ENCODE measurements at places on chromosomes 13 and 19. TPM values are rescaled to one million over a fixed set of nuclear protein-coding genes. Genes with fewer than 3 reads are reported as not detected.
A peak's percentile ranks its signal among the peaks of the same experiment; 100 is the strongest.

DNA sequence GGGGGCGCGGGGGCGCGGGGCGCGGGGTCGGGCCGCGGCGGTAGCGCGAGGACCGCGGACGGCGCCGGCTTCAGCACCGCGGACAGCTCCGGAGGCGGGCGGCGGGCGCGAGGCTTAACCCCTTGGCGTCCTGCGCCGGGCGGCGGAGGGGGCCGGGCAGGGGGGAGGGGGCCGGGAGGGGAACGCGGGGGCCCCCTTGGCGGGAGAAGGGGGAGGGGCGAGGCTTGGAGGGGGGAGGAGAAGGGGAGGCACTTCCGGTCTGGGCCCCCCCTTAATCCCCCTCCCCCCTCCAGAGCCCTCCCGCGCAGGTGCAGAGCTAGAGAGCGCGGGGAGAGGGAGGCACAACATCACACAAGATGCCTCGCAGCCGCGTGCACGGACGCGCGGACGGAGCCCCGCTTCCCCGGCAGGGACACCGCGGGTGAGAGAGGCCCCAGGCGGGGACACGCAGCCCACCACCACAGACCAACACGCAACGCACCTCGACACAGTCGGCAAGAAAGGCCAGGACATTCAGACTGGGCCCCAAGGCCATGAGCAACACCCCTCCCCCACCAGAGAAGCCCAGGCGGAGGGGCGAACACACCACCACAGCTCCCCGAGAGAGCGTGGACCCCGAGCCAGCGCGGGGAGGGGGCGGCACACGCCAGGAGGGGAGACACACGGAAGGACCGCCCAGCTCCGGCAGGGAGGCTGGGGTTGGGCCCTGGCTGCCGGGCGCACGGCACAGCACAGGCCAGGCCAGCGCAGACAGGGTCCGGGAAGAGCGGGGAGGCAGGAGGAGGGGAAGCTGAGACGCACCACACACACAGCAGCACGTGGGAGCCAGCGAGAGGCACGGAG lies 24.1 kb downstream of the SHANK1 start:
- no peaks in the 10 kb centered on the region for H3K36me3 ChIP-seq
- H3K4me1 ChIP-seq = peaks cover 4% of the 10 kb centered on the region
- DNase-seq = no peak
- H3K27ac ChIP-seq = no peak overlapping the region
- no peak overlapping the region for H3K4me3 ChIP-seq

DNA sequence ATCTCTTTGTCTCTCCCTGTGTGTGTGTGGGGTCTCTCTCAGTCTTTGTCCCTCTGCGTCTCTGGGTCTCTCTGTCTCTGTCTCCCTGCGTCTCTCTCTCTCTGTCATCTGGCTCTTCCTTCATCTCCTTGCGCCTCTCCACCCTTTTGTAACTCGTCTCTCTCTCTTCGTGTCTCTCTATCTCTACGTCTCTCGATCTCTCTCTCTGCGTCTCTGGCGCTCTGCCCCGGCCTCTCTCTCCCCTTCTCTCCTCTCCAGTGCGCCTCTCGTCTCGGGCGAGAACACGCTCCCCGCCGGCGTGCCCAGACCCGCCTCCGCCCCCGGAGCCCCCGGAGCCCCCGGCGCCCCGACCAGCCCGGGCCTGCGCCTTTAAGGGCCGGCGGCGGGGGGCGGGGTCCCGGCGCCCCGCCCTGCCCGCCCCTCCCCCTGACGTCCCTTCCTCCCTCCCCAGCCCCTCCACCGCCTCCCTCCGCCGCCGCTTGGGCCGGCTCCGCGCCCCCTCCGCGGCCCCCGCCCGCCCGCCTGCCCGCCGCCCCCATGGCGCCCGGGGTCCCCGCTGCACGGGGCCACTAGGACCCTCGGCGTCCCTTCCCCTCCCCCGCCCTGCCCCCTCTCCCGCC lies at the start of gene MARK4:
Gene MARK4 (plus strand): TSS at position 440 of the 620 bp plus-strand sequence. CDS start 318 bp downstream, outside the sequence.
- no peaks in the 10 kb centered on the region for H3K27me3 ChIP-seq
- peak within 1 kb of the TSS; percentile 93 for H3K4me3 ChIP-seq
- H3K4me1 ChIP-seq = peaks cover 56% of the 10 kb centered on the region
- H3K27ac ChIP-seq = peak within 1 kb of the TSS; percentile 87
- H3K36me3 ChIP-seq = no peaks in the 10 kb centered on the region
- no peak for DNase-seq

The PPP2R1A gene
- total RNA-seq = 214 TPM

DNA sequence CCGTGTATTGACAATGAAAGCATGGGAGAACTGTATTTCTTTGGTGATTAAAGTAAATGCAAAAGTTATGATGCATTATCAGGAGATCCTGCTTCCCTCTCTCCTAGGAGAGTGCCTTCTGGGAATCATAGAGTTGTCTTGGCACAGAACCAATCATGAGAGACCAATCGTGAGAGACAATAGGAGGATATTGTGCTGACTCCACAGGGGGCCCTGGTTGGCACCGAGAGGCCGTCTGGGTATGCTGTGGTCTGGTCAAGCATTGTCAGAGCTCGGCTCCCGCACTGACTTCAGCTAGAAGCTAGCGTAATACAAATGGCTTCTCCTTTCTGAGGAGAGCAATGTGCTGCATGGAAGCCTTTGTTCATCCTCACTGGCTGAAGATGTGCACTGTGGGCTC lies 131.5 kb upstream of the GJB6 start:
- no peak overlapping the region for H3K4me3 ChIP-seq
- no peaks in the 10 kb centered on the region for H3K36me3 ChIP-seq

The RAB3A gene
- total RNA-seq = 1.9 TPM

DNA sequence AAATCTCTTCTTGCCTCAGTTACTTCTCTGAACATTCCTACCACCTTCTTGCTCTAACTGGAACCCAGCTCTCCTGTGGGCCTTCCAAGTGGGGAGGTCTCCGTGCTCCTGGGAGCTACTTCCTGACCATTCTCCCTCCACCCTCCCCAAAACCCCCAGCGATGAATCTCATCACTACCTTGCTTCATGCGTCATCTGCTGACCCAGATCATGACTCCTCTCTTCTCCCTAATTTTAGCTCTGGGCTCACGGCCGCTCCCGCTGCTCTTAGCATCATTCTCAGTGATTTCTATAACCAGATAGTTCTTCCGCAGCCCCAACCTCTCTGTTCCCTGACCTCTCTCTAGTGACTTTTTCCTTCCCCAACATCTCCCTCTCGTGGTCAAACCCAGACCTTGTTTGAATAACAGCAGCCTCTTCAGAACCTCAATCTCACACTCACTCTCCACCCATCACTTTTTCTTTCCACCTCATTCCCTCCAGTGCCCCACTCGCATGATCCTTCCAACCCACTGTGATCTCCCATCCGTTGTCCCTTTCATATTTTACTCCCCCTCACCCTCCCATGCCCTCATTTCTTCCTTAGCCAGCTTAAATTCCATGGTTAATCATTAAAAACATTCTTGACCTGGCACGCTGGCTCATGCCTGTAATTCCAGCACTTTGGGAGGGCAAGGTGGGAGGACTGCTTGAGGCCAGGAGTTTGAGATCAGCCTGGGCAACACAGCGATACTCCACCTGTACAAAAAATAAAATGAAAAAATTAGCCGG lies 21.8 kb downstream of the MRPS12 start:
- H3K4me3 ChIP-seq = no peak overlapping the region
- peaks cover 7% of the 10 kb centered on the region for H3K4me1 ChIP-seq
- no peaks in the 10 kb centered on the region for H3K27me3 ChIP-seq
- DNase-seq = no peak
- H3K36me3 ChIP-seq = peaks cover 8% of the 10 kb centered on the region

DNA sequence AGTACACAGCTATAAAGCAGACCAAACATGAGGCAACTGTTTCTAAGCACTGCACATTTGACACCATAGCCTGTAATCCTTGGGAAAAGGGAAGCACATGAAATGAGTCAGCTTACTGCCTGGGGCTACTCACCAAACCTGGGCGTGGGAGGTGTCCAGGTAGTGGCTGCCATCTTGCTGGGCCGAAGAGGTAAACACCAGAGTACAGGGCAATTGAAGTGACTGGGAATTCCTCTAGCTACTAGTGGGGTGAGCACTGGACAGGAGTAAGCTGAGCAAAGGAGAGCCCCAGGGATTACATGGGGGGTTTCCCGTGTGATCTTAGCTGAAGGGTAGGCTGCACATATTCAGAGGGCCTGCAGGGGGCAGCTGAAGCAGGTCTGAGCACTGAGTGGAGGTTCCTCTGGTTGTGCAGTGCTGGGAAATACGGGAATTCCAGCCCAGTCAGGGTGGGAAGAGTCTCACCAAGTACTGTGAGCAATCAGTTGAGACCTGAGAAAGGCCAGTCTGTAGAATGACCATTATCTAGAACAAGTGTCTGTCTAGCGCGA lies 140.5 kb downstream of the SLC7A1 start:
- H3K27me3 ChIP-seq = no peaks in the 10 kb centered on the region
- H3K4me1 ChIP-seq = peaks cover 3% of the 10 kb centered on the region
- H3K36me3 ChIP-seq = no peaks in the 10 kb centered on the region
- H3K27ac ChIP-seq = no peak overlapping the region
- DNase-seq = no peak

DNA sequence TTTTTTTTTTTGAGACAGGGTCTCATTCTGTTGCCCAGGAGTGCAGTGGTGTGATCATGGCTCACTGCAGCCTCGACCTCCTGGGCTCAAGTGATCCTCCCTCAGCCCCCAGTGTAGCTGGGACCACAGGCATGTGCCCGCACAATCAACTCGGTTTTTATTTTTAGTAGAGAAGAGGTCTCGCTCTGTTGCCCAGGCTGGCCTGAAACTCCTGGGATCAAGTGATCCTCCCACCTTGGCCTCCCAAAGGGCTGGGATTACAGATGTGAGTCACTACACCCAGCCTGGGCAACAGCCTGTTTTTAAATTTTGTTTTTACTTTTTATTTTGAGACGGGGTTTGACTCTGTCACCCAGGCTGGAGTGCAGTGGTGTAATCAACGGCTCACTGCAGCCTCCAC lies 2.3 kb upstream of the KDM4B start:
- H3K36me3 ChIP-seq = no peaks in the 10 kb centered on the region
- no peak for DNase-seq
- H3K27ac ChIP-seq = no peak overlapping the region
- H3K4me1 ChIP-seq = peaks cover 29% of the 10 kb centered on the region

DNA sequence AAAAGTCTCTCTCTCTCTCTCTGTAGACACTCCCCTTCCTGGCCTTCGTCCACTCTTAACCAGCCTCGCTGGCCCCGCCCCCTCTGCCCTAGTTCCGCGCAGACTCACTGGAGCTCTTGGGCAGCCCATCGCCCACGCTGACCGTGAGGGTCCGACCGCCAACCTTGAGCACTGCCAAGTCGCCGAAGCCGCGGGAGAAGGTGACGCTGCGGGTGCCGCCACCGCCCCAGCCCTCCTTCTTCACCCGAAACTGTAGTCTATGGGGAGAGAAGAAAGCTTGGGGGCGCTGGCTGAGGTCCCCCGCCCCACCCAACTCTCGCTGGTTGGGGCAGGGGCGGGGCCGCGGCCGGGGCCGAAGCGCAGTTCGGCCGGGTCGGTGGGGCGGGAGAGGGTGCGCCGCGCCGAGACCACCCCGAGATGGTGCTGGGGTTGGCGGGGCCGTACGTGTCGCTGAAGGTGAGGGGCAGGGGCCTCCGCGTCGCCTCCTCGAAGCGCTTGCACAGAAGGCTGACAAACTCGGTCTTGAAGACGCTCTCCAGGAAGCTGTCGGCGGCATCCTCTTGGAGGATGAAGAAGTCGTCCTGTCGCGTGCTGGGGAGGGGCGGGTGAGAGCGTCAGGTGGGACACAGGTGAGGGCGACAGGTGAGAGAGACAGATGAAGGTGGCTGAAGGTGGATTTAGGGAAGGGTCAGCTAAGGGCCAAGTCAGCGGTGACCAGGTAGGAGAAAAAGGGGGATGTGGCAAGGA lies 12.6 kb upstream of the ZNF414 start:
- peaks cover 13% of the 10 kb centered on the region for H3K4me1 ChIP-seq
- peaks cover 10% of the 10 kb centered on the region for H3K36me3 ChIP-seq
- H3K27me3 ChIP-seq = no peaks in the 10 kb centered on the region
- peak overlapping the region; percentile 92 for H3K27ac ChIP-seq
- peak overlapping the region; percentile 82 for H3K4me3 ChIP-seq

- peaks cover 41% of the 10 kb centered on the region for H3K36me3 ChIP-seq
- H3K4me1 ChIP-seq = peaks cover 25% of the 10 kb centered on the region
- H3K4me3 ChIP-seq = no peak overlapping the region
- no peak overlapping the region for H3K27ac ChIP-seq
- DNase-seq = no peak
- no peaks in the 10 kb centered on the region for H3K27me3 ChIP-seq
Measured at GRCh38 chr19:7992575-7992974, 12.9 kb downstream of the ELAVL1 start.

The NOSIP gene
- total RNA-seq = 42.5 TPM

DNA sequence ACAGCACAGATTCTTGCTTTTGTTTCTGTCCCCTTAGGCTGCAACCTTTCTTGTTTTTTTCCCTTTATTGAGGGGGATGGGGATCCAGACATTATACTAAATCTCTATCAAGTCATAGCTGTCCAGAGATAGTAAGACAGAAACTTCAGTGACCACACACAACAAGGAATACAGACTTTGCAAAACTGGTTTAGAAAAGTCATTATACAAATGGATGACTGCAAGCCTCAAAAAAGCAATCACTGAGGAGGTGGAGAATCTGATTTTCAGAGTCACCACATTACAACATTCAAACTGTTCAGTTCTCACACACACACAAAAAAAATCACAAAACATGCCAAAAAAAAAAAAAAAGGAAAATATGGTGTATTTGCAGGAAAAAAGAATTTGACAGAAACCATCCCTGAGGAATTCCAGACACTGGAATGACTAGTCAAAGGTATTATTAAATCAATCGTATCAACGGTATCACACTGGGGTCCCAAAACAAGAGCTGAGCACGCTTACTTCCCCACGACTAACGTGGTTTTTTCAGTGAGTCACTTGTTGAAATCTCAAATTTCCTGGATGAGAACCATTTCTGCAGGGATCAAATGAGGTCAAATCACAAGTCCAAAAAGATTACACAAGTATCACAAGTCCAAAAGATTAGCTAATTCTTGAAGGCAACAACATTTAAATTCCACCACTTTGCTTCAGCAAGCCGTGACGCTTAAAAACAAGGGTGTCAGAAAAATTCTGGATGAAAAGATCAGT lies 41.2 kb downstream of the USP12 start:
- H3K36me3 ChIP-seq = no peaks in the 10 kb centered on the region
- H3K27ac ChIP-seq = peak overlapping the region; percentile 50
- peaks cover 61% of the 10 kb centered on the region for H3K4me1 ChIP-seq
- no peak for DNase-seq
- no peak overlapping the region for H3K4me3 ChIP-seq

- no peak overlapping the region for H3K4me3 ChIP-seq
- H3K36me3 ChIP-seq = peaks cover 48% of the 10 kb centered on the region
- no peak for DNase-seq
- no peaks in the 10 kb centered on the region for H3K27me3 ChIP-seq
- H3K27ac ChIP-seq = no peak overlapping the region
Measured at GRCh38 chr19:8261347-8261746, 46.8 kb downstream of the CD320 start.

DNA sequence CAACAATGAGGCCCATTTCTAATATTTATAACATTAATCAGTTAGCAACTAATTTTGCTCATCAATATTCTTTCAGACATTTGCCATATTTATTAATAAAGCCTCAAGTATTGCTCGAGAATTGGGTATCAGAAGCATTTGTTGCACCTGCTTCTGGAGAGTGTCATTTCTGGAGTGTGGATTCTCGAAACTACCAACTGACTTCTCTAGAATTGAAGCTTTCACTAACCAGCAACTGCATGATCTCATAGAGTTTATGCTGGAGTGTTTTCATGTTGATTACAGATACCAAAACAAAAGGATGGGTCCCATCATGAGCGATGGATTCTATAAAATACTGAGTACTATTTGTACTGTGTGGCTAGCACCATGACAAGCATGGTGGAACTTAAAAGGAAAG lies 121.0 kb upstream of the SLC7A1 start:
- H3K4me1 ChIP-seq = no peaks in the 10 kb centered on the region
- no peak overlapping the region for H3K27ac ChIP-seq
- H3K36me3 ChIP-seq = no peaks in the 10 kb centered on the region
- no peak overlapping the region for H3K4me3 ChIP-seq
- no peak for DNase-seq

The DDX49 gene
- 65.2 TPM for total RNA-seq

The SPACA4 gene
- 2.8 TPM for total RNA-seq
